ENCODE measurements at places on chromosomes 7 and 10.
A peak's percentile ranks its signal among the peaks of the same experiment; 100 is the strongest.

GRCh38 chr7:92391071-92391470, 56.2 kb upstream of the GATAD1 start:
- DNase-seq, result no peak

GRCh38 chr7:39700932-39701331, 77.6 kb downstream of the RALA start:
- DNase-seq, result no peak

DNA sequence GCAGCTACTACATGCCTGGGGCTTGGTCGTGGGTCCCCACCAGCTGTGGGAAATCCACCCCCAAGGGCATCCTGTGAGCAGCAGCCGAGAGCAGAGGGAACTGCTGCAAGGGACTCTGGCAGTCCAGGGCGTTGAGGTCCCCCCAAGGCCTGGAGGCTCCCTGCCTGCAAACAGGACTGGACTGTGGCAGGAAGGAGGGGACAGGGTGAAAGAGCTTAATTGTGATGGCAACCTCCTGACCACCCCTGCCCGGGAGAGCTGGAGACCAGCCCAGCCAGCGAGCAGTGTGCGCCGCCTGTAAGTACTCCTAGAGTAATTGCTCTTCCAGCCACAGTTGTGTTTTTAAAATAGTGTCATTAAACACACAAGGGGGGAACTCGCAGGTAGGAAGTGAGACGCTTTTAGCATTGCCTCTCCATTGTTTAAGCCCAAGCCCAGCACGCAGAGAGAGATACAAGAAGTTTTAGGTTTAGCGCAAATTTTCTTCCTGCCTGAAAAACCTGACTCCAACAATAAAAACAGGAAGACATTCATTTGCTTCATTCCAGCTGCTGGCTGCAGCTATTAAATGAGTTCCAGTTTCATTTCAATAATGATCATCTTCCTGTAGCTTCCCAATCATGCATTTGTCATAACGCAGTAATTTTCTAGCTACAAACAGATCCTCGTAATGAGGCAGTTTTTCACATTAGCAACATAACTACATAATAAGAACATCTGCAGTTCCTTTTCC, 111.1 kb downstream of the EBF3 start:
- DNase-seq, result no peak

DNA sequence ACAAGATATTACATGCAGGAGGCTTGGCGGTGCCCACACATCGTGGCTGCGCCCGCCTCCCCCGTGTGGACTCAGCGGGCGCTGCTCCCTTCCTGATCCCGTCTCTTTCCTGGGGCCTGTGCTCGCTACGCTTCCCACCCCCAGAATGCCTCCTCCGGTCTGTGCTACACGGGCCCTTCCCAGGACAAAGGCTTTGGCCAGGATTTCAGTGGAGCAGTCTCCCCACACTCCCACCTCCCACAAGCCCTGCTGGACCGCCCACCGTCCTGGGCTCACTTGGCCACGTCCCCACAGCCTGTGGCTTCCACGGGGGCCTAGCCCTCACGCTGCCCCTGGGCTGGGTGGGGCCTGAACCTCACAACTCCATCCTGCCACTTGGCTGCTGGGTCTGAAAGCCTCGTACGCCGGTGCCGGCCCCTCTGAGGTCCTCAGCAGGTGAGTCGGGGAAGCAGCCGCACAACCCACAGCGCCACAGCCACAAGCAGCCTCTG, 17.3 kb downstream of the CFAP46 start:
- no peak for DNase-seq

DNA sequence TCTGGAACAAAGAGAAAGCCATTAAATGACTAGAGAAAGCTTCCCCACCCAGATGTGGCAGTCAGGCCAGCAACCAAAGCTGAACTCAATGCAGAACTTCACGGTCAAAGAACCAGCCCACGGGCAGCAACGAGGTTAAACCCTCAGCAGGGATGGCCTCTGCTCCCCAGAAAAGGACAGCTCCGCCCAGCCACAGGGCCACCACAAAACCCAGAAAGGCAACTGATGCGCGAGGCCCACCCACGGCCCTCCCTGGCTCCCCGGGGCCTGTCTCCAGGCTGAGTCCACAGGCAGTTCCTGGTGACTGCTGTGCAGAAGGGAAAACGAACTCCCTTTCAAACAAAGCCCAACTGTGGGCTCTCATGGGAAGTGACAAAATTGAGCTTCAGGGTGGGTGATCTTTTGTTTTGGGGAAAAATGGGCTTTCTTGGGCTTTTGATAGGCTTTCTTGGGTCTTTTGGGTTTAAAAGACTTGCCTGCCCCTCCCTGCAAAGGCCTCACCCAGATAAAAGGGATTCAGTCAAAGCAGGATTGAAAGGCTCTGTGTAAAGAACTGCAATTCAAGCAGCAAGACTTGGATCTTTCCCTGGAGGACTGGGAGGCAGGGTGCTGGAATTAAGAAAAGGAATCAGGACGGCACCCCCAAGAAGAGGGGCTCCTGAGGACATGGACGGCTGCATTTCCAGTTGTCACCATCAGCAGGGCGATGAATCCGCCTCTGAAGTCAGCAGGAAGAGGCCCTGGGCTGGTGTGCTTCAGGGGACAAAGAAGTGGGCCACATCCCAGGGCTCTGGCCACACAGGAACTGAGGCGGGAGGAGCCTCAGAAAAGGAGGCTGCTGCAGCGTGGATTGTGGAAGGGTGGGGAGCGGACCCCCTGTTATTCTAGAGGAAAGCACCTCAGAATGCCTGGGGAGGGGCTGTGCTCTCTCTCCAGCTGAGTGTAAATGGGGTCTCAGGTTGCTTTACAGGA, 209.9 kb downstream of the USP6NL start:
- DNase-seq, result no peak

DNA sequence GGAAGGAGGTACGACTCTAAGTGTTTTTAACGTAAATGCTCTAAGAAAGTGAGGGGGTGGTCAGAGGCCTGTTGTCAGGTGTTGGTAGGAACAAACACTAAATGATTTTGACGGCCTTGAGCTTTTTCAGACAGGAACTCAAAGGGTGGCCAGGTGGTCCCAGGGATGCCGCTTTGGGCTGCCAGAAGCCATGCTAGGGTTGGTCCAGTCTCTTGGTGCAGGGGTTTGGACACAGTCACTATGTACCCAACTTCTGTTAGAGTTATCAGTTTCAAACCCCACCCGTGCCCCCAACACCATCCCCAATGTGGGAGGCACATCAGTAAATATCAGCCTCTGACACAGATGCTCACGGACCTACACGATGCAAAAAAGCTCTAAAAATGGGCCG, 9.3 kb downstream of the ATP6V0E2 start:
- no peak for DNase-seq

DNA sequence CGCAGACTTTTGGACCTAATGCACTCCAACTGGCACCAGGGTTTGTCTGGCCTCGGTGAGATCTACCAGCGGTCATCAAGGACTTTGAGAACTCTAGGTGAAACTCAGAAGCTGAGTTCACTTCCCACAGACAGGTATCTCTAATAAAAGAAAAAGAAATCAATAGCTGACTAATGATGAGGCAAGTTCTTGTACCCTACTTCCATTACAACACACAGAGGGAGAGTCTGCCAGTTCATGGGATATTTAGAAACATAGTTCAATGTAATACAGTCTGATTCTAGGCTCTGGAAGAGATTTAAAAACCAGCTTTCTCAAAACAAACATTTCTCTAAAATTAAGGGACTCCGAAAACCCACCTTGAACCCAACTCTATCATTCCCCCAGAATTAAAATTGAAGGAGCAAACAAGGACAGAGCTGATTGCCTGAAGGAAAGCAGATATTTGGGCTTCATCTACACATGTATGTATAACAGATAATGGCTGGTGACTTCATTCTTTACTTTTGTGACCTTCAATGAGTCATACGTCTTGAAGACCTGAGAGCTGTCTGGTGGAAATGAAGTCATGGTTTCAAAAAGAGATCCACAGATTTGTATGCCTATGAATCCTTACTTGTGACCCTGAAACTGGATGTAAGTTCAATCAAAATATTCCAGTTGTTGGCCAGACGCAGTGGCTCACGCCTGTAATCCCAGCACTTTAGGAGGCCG, 2.7 kb upstream of the PNLIPRP1 start:
- DNase-seq, result no peak

GRCh38 chr7:47648275-47648925, 66.5 kb upstream of the TNS3 start:
- DNase-seq, result no peak

GRCh38 chr7:104814671-104815400, 199.2 kb upstream of the KMT2E start:
- no peak for DNase-seq

- DNase-seq, result no peak
Measured at GRCh38 chr10:16854623-16855022, 37.4 kb upstream of the RSU1 start.

DNA sequence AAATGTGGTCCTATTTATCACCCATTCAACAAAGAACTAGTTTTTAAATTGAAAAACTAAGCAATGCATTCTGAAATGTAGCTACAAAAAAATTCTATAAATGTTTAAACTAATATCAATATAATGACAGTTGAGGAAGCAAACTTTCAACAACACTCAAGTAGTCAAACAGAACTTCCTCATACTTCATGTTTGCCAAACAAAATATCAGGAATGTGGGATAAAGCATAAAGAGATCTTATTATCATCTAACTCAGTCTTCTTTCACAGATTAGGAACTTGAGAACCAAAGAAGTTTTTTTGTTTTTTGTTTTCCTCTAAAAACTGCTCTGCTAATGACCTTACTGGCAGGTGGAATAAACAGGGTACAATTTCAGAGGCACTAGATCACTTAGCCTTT, 116.2 kb downstream of the JAZF1 start:
- DNase-seq, result no peak

GRCh38 chr7:79610313-79610712, 156.8 kb upstream of the MAGI2 start:
- DNase-seq, result no peak

DNA sequence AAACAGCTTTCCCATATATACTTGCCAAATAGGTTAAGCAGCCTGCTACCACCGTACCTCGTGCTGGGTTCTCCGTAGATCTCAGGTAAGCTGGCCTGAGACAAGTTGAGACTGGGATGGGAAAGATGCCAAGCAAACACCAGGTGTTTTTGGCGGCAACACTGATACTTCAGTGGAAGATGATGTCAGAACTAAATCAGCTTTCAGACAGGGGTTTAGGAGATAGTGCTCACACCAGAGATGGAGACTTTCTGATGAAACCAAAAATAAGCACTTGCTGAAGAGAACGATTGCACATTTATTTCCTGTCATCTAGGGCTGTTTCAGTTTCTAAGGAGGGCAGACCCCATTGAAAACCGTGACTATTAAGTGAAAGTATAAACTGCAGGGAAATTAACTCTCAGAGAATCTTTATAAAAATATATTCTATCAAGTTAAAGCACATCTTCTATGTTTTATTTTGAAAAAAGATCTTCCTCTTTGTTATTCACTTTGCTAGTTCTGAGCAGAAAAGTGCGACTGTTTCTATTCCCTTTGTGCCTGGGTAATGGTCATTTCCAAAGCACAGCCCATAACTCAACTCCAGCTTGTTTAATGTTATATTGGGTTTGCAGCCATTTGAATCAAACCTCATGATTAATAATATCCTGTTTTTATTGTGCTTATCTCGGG, 149.9 kb downstream of the CPED1 start:
- DNase-seq, result no peak

DNA sequence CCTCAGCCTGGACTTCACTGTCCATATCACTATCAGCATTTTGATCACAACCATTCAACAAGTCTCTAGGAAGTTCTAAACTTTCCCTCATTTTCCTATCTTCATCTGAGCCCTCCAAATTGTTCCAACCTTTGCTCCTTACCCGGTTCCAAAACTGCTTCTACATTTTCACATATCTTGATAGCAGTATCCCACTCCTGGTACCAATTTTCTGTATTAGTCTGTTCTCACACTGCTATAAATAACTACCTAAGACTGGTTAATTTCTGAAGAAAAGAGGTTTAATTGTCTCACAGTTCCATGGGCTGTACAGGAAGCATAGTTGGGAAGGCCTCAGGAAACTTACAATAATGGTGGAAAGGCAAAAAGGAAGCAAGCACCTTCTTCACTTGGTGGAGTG, 11.9 kb downstream of the THAP5 start:
- no peak for DNase-seq

DNA sequence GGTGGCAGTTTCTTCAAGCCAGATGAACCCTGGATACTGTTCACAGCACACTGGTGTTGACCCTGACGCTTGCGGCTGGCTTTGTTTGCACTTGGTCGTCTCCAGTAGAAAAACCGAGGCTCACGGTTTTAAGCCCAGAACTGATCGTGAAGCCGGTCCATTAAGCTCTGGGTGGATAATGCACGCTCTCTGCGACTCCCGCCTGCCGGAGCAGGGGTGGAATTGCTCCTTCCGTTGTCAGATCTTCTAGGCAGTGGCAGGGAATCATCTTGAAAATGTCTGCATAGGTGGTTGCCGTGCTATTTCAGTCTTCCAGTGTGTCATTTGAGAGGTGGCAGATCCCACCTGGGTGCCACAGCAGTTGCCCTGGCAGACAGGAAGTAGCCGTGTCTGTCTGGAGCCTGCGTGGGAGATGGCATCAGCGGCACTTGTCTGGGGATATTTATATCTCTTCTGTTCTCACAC, 35.9 kb upstream of the AP5Z1 start:
- peak; percentile 14 for DNase-seq

DNA sequence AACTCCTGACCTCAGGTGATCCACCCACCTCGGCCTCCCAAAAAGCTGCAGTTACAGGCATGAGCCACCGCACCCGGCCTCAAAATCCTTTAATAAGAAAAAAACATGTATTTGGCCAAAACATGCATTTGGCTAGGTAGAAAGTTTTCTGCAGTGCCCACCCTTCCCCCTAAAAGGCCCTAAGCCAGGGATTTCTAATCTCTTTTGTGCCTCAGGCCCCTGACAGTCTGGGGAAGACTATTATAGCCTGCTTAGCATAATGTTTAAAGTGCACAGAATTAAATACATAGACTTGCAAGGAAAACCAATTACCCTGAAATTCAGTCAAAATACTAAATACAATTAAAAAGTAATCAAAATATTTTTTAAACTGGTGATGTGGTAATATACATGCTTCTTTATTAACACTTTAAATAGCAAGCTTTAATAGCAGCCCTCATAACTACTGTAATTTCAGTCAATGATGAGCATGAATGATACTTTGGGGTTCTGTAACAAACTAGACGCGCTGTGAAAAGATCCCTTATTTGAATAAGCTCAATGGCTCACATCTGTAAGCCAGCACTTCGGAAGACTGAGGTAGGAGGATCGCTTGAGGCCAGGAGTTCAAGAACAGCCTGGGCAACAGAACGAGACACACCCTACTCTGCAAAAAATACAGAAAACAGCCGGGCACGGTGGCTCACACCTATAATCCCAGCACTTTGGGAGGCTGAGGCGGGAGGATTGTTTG, 29.9 kb downstream of the SPDYE6 start:
- DNase-seq, result no peak

- DNase-seq, result no peak
Measured at GRCh38 chr10:4024027-4024426, 239.0 kb upstream of the KLF6 start.

DNA sequence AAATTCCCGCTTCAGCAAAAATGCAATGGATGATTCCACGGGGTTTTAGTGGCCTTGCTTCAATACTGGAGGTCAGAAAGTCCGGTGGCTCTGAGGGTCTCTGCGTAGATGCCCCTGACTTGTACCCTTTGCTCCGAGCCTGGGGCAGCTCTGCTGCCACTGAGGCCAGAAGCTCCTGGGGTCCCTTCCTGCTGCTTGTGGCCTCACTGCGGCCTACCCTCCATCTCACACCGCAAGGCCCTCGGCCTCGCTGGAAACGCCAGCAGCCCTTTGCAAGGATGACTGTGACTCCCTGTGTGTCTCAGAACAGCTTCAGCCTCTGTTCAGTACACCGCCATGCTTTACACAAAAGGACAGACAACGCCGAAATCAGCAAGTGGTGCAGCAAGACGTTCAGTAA, 244.8 kb downstream of the ACTR3B start:
- no peak for DNase-seq

Measured in activated T-helper 1 cell treated with Interleukin-2 at 50 U/mL for 16 hours (primary cell).